ENCODE measurements at places on chromosomes 16 and 17. TPM values are rescaled to one million over a fixed set of nuclear protein-coding genes. Genes with fewer than 3 reads are reported as not detected.
A peak's percentile ranks its signal among the peaks of the same experiment; 100 is the strongest.

TMEM235 gene
- not detected for polyA plus RNA-seq

NHLRC4 gene
- polyA plus RNA-seq, result 4.6 TPM

EFCAB5 gene
- 0.25 TPM for polyA plus RNA-seq

DCTPP1 gene
- polyA plus RNA-seq, result 75.0 TPM

TMEM231 gene
- polyA plus RNA-seq, result 2.4 TPM

MYH13 gene
- not detected for polyA plus RNA-seq

MFSD6L gene
- polyA plus RNA-seq, result not detected

C16orf54 gene
- polyA plus RNA-seq, result 44.1 TPM

PLA2G10 gene
- polyA plus RNA-seq, result not detected

KRTAP4-3 gene
- polyA plus RNA-seq, result not detected

DNA sequence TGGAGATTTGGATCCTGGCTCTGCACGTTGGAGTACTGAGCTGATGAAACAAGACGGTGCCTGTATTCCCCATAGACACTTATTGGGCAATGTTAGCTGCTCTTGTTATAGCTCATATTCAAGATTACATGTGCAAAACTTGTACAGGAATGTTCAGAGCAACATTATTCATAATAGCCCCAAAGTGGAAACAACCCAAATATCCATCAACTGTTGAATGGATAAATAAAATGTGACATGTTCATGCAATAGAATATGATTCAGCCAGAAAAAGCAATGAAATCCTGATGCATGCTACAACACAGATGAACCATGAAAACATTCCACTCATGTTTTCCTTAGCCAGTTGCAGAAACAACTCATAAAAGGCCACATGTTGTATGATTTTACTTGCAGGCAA lies 5.7 kb upstream of the SDR42E1 start:
- no peaks in the 10 kb centered on the region for H3K27me3 ChIP-seq
- H3K27ac ChIP-seq, result no peak overlapping the region
- DNase-seq, result no peak
- H3K36me3 ChIP-seq, result no peaks in the 10 kb centered on the region

GRCh38 chr16:89325861-89326471 lies 108.5 kb downstream of the ZNF778 start:
- no peaks in the 10 kb centered on the region for H3K27me3 ChIP-seq
- H3K4me1 ChIP-seq, result peaks cover 54% of the 10 kb centered on the region
- peaks cover 11% of the 10 kb centered on the region for H3K36me3 ChIP-seq
- no peak for DNase-seq
- H3K27ac ChIP-seq, result peak overlapping the region; percentile 9

DNA sequence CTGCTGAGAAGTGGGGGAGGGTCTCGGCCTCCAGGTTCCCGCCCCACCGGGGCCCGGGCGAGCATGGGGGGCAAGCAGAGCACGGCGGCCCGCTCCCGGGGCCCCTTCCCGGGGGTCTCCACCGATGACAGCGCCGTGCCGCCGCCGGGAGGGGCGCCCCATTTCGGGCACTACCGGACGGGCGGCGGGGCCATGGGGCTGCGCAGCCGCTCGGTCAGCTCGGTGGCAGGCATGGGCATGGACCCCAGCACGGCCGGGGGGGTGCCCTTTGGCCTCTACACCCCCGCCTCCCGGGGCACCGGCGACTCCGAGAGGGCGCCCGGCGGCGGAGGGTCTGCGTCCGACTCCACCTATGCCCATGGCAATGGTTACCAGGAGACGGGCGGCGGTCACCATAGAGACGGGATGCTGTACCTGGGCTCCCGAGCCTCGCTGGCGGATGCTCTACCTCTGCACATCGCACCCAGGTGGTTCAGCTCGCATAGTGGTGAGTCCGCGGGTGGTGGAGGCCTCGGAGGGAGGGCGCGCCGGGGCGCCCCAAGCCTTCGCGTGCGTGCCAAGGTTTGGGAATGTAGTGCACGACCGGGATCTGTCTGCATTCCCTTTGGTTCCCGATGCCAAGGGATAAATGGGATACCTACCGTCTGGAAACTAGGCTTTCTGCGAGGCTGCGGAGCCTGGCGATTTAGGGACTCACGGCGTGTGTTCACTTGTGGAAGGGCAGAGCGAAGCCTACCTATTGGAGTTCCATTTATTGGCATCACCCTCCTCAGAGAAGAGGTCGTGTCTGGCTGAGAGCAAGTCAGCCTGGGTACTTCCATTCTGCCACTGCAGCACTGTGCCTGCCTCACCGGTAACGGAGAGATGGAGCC lies 1.0 kb downstream of the ZNRF1 start:
- no peak overlapping the region for H3K27ac ChIP-seq
- H3K27me3 ChIP-seq, result no peaks in the 10 kb centered on the region
- peak; percentile 73 for DNase-seq
- no peaks in the 10 kb centered on the region for H3K36me3 ChIP-seq
- H3K4me1 ChIP-seq, result peaks cover 9% of the 10 kb centered on the region

DNA sequence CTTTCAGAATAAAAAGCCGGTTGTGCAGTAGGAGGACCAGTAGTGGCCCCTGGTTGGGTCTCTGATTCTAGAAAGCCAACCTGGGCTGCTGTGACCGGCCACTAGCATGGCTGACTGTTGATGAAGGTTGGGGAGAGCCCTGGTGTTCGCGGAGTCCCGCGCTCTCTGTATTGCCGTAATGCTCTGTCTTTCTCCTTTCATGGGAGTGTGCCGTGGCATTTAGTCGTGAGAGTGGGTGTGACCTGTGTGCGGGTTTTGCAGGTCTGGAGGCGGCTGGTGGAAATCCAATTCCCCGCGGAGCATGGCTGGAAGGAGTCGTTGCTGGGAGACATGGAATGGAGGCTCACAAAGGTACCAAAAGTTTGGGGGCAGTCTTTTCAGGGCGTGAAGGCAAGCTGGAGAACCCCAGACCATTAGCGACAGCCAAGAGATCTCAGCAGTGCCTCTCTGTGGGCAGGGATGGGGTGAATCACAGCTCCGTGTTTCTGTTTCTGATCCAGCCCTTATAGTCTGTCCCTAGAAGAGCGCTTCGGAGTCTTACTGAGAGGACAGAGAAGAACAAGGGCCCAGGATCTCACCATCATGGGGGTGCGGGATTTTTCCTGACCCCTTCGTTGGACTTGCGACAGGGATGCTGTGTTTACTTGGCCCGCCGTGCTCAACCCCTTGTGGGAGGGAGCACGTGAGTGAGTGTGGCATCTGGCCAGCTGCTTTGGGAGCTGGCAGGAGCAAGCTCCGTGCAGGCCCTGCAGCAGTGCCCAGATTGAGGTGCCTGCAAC lies 56.5 kb downstream of the RNF213 start:
- H3K4me1 ChIP-seq, result no peaks in the 10 kb centered on the region
- no peak overlapping the region for H3K4me3 ChIP-seq
- no peaks in the 10 kb centered on the region for H3K27me3 ChIP-seq

- no peaks in the 10 kb centered on the region for H3K4me1 ChIP-seq
- DNase-seq, result no peak
- no peak overlapping the region for H3K27ac ChIP-seq
- H3K36me3 ChIP-seq, result no peaks in the 10 kb centered on the region
Measured at GRCh38 chr16:55563797-55564196, 2.7 kb upstream of the CAPNS2 start.

GRCh38 chr16:14576532-14576931 lies 53.5 kb downstream of the PARN start:
- no peaks in the 10 kb centered on the region for H3K27me3 ChIP-seq

- H3K27ac ChIP-seq, result no peak overlapping the region
- no peaks in the 10 kb centered on the region for H3K27me3 ChIP-seq
- no peak overlapping the region for H3K4me3 ChIP-seq
Measured at GRCh38 chr16:88893127-88893968, 26.9 kb upstream of the PABPN1L start.

- peaks cover 13% of the 10 kb centered on the region for H3K4me1 ChIP-seq
- no peak for DNase-seq
- no peaks in the 10 kb centered on the region for H3K36me3 ChIP-seq
- H3K27ac ChIP-seq, result no peak overlapping the region
Measured at GRCh38 chr17:80995131-80995530, 3.5 kb downstream of the CHMP6 start.

GRCh38 chr16:4399001-4399730 lies 17.2 kb downstream of the CORO7 start:
- no peak for DNase-seq
- H3K27ac ChIP-seq, result no peak overlapping the region
- peaks cover 15% of the 10 kb centered on the region for H3K36me3 ChIP-seq

- no peak overlapping the region for H3K4me3 ChIP-seq
- peaks cover 8% of the 10 kb centered on the region for H3K36me3 ChIP-seq
- H3K4me1 ChIP-seq, result peaks cover 54% of the 10 kb centered on the region
- peak overlapping the region; percentile 100 for H3K27ac ChIP-seq
Measured at GRCh38 chr17:8158267-8159031, 4.3 kb downstream of the VAMP2 start.

DNA sequence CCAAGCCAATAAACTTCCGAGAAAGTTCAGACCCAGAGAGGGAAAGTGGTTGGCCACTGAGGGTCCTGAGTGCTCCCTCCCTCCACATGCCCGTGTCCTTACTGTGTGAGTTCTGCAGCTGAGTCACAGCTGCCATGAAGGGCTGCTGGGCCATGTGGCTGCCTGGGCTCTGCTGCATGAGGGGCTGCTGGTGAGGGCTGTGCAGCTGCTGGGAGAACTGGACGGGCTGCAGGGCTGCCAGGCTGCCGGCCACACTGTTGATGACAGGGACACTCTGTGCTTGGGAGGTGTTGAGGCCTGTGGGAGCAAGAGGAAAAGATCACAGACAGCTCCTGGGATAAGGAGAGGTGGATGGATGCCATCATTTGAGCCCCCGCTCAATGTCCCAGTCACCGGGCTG lies 44.0 kb downstream of the HNF1B start:
- DNase-seq, result no peak
- H3K27ac ChIP-seq, result no peak overlapping the region
- H3K27me3 ChIP-seq, result no peaks in the 10 kb centered on the region
- H3K36me3 ChIP-seq, result no peaks in the 10 kb centered on the region
- H3K4me3 ChIP-seq, result no peak overlapping the region

DNA sequence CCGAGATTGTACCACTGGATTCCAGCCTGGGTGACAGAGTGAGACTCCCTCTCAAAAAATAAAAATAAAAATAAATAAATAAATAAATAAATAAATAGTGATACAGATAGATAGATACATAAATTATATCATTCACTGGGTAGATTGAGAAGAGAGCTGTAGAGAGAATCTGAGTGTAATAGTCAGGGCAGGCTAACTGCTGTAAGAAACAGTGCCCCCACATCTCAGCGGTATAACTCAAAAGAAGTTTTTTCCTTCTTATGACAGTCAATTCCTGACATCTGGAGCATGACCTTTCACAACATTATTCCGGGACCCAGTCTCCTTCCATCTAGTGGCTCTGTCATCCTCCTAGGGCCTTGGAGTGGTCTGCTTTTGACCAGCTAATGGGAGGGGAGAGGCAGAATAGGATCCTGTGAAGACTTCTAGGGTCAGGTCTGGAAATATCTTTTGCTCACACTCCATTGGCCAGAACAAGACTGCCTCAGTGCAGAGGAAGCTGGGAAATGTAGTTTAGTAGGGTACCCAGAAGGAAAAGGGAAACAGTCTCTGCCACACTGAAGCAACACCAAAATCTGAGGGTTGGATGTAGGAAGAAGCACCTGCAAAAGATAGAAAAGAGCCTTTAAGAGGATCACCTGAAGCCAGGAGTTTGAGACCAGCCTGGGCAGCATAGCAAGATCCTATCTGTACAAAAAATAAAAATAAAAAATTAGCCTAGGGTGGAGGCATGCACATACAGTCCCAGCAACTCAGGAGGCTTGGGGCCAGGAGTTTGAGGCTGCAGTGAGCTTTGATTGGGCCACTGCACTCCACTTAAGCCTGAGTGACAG lies 3.0 kb upstream of the QPRT start:
- no peaks in the 10 kb centered on the region for H3K36me3 ChIP-seq
- no peaks in the 10 kb centered on the region for H3K4me1 ChIP-seq
- peak overlapping the region; percentile 31 for H3K27ac ChIP-seq
- no peak for DNase-seq
- H3K27me3 ChIP-seq, result no peaks in the 10 kb centered on the region
- H3K4me3 ChIP-seq, result no peak overlapping the region

DNA sequence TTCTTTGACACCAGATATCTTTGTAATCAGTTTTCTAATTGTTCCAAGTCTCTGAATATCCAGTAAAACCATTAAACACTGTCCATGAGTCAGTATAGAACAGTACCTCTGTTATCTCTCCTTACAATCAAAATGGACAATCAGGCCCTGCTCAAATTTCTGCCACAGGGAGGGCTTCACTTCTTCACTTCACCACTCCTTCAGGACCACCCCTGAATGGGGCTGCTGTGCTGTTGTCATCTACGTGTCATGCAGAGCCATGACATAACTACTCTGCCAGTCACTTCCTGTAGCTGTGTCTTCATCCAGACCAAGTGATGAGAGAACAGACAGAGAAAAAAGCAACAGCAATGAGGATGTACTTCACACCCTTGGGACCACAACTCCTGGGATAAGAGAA lies 116.9 kb downstream of the TANC2 start:
- H3K4me3 ChIP-seq, result no peak overlapping the region
- H3K4me1 ChIP-seq, result no peaks in the 10 kb centered on the region
- no peaks in the 10 kb centered on the region for H3K27me3 ChIP-seq
- DNase-seq, result no peak
- no peaks in the 10 kb centered on the region for H3K36me3 ChIP-seq

GRCh38 chr17:44097110-44097958 lies 26.1 kb downstream of the HDAC5 start:
- H3K27ac ChIP-seq, result no peak overlapping the region
- H3K27me3 ChIP-seq, result no peaks in the 10 kb centered on the region
- H3K4me3 ChIP-seq, result no peak overlapping the region
- H3K36me3 ChIP-seq, result no peaks in the 10 kb centered on the region
- no peak for DNase-seq
- H3K4me1 ChIP-seq, result no peaks in the 10 kb centered on the region

DNA sequence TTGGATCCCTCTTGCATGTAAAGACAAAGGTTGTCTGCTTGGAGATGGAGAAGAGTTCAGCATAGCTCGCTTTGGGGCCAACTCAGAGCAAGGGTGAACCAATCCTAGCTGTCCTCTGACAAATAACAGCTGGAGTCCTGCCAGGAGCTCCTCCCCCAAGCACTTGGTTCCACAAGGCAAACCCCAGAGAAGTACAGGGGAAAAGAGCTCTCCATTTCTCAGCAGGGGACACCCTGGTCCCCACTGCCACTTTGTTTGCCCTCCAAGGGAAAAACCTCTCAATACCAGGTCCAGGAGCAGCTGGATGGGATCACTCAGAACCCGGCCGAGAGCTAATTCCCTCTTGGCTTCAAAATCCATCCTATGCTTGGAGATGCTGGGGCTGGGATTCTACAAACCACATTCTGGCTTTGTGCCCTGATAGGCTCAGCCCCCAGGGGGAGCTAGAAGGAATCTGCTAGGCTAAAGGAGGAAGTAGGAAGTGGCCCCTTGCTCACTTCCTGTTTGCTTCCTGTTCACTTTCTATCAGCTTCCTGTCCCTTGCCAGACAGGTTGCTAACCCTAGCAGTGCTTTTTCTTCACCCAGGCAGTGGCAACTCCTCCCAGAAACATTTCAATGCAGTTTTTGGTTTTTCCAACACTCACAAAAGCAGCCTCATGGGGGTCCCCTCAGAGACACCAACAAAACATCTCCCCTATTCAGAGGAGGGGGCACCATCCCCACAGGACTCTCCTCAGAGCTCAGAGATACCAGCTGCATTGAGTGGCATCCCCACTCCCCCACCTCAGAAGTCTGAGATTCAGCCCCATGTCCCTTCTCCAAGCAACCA lies 30.7 kb downstream of the CDRT4 start:
- H3K27ac ChIP-seq, result no peak overlapping the region
- no peaks in the 10 kb centered on the region for H3K36me3 ChIP-seq
- peaks cover 8% of the 10 kb centered on the region for H3K4me1 ChIP-seq
- H3K4me3 ChIP-seq, result peak overlapping the region; percentile 38
